EH (cell line): ENCODE measurements at places on chromosomes 5 and 9.
A peak's percentile ranks its signal among the peaks of the same experiment; 100 is the strongest.

DNA sequence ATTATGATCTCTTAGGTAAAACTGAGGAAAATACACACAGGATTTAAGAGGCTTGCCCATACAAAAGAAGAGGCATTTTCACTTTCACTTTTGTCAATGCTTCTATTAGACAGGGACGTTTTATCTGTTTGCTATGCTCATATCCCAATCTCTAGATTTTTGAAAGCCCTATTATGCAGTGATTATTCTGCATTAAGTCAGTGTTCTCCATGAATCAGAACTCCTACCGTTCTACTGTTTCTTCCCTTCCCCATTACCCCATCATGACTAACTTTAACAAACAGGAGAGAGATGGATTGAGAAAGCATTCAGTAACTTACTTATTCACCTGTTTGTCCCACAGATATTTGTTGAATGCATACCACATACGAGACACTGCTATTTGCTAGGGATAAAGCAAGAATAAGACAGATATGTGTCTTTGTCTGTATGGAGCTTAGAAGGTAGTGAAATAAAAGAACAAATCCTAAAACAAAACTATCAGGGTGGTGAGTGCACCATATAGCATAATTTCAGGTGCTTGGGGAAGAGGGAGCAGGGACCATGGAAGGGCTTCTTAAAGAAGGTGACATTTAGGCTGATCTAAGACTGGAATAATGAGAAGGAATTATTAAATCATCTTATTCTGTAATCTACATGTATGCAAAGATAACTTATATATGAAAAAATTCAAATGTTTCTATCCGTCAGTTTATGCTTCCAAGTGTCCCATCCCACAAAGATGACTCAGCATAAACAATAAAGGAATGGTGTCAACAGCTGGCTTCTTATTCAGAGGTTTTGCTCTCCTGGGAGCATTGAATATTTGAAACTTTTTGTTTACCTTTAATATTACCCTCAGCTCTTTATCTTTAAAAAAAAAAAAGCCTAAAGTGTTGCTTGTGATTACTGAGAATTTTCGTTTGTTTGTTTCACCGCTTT is 328.1 kb downstream of the HINT1 start:
- peak; percentile 1 for DNase-seq

DNA sequence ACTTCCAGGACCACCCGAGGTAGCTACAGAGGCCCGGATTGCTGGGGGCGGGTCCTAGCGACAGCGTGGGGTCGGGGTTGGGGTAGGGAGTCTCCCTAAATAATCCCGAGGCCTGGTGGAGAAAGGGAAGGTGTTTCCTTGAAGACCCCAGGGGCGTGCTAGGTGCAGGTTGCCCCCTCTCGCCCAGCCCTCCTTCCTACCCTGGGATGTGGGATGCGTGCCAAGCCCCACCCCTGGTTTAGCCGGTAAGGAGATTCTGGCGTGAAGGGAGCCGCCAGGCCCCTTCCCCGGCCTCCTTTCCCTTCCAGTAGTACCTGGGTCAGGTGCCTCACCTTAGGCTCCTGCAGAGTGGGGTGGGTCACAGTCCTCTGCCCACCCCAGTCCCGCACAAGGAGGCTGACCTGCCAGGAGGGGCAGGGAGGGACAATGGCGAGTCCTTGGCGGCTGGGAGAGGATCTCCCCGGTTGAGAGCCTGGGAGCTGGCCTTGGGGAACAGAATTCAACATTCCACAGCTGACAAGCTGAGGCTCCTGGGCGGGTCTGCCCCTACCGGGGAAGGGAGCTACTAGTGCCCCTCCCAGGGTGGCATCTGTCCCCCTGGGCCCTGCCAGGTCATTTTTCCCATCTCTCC is 674 bp downstream of the TSPAN17 start:
- DNase-seq: peak; percentile 44

- DNase-seq: peak; percentile 46
These were observed 37.4 kb downstream of the CPEB4 start for GRCh38 chr5:173925449-173926071.

DNA sequence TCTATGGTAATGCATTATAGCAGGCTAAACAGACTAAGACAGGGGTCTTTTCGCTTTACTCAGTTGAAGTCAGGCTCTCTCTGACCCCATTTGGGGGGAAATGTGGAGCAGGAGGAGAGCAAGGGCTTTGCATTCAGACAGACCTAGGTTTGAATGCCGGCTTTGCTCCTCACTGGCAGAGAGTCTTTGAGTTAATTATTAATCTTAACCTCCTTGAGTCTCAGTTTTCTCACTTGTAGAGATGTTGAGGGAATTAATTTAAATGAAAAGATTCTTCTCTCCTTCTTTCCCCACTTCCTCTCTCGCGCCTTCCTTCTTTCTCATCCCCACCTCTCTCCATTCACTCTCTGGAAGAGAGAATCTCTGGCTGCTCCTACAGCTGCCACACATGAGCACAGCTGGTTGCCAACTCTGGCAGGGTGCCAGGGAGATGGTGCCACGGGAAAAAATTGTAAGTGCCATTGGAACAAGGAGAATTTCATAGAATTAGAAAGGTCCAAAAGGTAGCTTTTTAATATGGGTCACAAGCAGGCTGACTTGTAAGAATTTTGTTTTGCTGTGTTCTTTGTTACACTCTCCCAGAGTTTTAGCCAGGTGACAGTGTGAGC is 25.2 kb upstream of the GLRA1 start:
- DNase-seq: no peak

GRCh38 chr5:137122558-137122957 is 376.6 kb downstream of the SPOCK1 start:
- no peak for DNase-seq

- DNase-seq: no peak
These were observed 99.4 kb downstream of the INIP start for GRCh38 chr9:112618385-112619009.

DNA sequence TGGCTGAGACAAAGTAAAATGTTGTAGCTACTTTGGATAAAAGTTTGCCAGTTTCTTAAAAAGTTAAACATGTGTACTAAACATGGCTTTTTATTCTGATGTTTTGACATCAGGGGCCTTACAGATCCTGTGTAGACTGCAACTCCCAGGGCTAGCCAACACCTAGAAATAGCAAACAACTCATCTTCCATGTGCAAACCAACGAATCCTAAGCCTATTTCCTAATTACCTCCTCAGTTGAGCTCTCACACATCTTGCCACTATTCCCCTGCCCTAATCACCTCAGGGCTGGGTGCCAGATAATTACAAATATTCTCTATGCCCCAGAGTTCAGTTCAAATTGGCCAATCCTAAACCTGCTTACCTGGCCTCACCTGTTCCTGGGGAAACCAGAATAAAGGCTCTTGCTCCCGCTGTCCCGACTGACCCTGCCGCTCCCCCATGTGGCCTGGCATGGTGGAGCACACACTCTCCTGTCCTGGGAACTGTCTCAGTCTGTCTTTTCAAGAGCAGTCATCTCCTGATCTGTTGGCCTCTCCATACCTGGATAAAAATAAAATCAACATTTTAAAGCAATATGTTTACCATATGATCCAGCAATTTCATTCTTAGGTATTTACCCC is 37.1 kb upstream of the FAM169A start:
- no peak for DNase-seq

DNA sequence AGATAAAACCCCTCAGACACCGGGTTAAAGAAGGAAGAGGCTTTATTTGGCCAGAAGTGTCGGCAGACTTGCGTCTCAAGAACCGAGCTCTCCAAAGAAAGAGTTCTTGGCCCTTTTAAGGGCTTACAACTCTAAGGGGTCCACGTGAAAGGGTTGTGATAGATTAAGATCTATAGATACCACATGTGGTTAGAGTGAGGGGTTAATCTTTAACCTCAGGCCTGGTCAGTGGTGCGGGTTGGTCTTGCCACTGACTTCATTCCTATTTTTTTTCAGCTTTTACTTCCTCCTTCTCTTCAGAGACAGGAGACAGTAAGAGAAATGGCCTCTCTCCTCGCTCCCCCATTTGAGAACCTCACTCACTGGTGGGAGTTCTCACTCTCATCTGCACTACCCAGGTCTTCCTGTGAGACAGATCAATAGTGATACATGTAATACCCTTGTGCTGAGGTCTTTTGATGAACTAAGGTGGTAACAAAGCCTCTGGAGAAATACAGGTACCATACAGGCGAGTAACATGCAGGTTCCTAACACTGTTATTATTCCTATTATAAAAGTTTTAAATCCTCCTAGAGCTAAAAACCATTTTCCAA is 52.4 kb upstream of the COX7C start:
- no peak for DNase-seq

- no peak for DNase-seq
These were observed 225.8 kb downstream of the MELK start for GRCh38 chr9:36798350-36799065.

- no peak for DNase-seq
These were observed 15.6 kb downstream of the RABL6 start for GRCh38 chr9:136823136-136824046.

DNA sequence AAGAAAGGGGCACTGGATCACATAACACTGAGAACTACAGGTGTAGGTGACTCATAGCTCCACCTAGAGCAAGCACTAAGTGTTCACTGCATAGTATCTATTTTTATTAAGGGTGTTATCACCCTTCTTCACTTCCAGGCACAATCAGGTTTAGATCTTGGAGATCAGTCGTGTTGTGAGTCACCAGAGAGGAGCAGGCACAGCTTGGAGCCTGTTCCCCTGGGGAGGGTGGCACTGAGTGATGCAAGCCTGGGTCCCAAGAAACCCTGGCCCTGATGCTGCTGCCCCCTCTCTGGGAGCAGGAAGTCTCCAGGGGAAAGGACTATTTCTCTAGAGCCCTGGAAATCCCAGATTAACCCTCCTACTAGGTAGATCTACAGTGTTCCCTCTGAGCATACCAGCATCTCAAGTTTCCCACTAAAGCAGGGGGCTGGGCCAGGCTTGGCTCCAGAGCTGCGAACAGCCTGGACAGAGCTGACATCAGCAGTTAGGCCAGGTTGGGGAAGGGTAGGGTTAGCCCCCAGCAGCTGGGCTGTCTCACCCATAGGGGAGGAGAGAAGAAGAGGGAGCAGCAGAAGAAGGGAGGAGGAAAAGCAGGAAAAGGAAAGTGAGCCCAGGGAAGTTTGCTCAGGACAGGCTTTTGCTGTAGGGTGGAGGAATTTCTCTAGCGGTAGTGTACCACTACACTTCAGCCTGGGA is 28.1 kb upstream of the SPINK4 start:
- DNase-seq: peak; percentile 57

DNA sequence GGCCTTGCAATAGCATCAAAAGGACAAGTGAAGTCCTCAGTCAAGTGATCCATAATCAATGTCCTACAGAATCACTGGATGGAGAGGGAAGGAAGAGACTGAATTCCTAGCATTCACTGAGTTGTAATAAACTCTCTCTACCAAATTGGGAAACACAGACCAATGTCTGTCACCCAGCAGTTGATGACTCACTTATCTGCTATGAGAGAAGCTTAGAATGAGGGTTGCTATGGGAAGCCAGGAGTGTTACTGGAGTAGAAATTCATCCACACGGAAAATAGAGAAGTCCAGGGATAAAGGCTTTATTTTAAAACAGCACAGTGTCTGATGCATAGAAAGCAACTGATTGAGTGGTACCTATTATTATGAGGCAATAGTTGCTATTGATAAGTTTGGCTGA is 407.4 kb downstream of the BRINP1 start:
- peak; percentile 89 for DNase-seq

GRCh38 chr9:114430457-114430856 is 42.7 kb upstream of the AKNA start:
- DNase-seq: no peak

GRCh38 chr5:181071257-181071656 is 31.2 kb downstream of the BTNL9 start:
- DNase-seq: no peak

GRCh38 chr9:15736569-15736968 is 183.7 kb downstream of the CCDC171 start:
- DNase-seq: no peak

- DNase-seq: peak; percentile 63
These were observed 1000.2 kb downstream of the NR2F1-AS1 start for GRCh38 chr5:92580814-92581213.

GRCh38 chr5:176803068-176803942 is 7.1 kb upstream of the UNC5A start:
- no peak for DNase-seq

GRCh38 chr9:130833031-130833990 is 1.7 kb upstream of the ABL1 start:
- peak; percentile 90 for DNase-seq

DNA sequence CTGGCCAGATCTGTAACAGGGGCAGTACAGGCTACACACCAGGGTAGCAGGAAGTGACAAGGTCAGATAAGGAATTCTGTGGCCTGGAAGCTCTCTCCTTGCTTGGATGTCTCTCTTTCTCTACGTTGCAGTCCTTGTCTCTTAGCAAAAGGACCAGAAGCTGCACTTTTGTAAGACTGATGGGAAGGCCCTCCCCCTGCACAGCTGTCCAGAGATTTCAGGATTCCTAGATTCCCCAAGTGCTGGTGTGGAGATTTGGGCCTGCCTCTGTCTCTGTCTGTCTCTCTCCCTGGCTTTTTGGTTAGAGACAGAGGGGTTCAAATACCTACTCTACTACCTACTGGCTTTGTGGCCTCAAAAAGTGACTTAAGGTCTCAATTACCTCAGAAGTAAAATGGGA is 10.0 kb upstream of the CNTFR start:
- DNase-seq: no peak

DNA sequence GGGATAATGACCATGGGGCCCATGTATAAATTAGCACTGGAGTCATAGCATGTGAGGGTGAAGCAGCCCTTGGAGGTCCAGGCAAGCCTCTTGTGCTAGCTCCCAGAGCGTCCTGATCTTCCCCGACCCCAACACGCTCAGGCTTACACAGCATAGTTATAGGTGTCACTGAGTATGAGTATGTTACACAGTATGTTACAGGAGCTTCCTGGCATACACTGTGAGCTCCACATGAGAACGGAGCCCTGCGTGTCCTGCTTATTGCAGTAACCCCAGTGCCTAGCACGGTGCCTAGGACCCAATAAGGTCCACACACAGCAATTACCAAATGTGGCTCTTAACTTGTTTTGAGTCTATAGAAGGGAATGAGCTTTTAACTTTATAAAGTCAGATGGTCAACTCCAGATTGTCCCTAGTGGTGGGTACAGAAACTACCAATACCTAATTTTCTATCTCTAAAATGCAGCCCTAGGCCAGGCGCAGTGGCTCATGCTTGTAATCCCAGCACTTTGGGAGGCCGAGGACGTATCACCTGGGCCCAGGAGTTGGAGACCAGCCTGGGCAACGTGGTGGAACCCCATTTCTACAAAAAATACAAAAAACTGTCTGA is 64.1 kb downstream of the PLAC8L1 start:
- peak; percentile 14 for DNase-seq

- DNase-seq: no peak
These were observed 36.3 kb downstream of the KLHL3 start for GRCh38 chr5:137699336-137700281.
